Effector CD4-positive, alpha-beta T cell (primary cell): ENCODE measurements at places on chromosomes 3 and 15.

DNA sequence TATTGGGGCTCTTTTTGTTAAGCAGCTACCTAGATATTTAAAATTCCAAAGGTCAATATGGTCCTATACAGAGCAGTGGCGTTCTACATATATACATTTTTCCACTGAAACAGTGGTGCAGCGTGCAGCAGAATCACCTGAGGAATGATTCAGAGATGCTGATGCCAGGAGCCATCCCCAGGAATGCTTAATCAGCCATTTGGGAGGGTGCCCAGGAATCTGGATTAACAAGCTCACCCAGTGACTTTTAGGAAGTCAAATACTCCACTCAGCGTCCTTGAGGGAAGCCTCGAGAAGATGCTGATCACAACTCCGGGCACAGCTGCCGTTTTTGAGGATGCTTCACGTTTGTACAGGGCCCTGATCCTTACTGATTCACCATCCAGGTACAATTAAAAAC, 82.6 kb upstream of the ARHGEF3 start:
- DNase-seq = no peak

DNA sequence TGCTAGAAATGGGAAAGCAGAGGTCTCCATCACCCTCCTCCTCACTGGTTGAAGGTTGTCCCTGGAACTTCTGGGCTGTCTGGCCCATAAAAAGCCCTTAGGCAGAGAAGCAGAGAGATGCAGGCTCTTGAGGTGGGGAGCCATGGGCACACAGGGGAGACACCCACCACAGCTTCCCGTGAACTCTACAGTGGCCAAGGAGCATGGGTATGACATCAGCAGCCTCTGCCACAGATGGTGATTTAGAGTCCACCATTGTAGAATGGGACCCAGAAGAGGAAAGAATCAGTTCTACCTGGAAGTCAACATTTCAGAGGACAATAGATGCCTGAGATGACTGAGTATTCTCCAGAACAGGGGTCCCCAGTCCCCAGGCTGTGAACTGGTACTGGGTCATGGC, 105.6 kb upstream of the LRRN1 start:
- no peak for DNase-seq

- no peak for DNase-seq
These were observed 71.6 kb downstream of the FEM1B start for GRCh38 chr15:68349151-68349550.

- DNase-seq = no peak
These were observed 58.7 kb downstream of the FOXB1 start for GRCh38 chr15:60062826-60063225.

DNA sequence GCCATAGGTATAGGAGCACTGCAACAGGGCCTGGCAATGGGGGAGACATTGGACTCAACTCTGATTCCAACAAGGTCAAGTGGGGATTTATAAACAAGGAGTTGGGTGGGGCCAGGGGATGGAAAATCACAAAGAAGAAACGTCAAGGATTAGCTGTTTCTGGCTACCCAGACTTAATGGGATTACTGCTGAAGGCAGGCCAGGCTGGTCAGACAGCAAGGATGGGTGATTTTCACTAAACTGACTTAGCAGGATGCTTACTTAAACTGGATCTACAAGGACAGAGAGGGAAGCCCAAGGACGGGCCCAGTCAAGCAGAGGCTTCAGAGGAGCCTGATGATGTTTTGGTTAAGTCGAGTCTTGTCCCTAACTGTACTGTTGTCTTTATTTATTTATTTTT, 76.2 kb downstream of the USP13 start:
- DNase-seq = no peak
